ENCODE measurements at places on chromosomes 2 and 18.

DNA sequence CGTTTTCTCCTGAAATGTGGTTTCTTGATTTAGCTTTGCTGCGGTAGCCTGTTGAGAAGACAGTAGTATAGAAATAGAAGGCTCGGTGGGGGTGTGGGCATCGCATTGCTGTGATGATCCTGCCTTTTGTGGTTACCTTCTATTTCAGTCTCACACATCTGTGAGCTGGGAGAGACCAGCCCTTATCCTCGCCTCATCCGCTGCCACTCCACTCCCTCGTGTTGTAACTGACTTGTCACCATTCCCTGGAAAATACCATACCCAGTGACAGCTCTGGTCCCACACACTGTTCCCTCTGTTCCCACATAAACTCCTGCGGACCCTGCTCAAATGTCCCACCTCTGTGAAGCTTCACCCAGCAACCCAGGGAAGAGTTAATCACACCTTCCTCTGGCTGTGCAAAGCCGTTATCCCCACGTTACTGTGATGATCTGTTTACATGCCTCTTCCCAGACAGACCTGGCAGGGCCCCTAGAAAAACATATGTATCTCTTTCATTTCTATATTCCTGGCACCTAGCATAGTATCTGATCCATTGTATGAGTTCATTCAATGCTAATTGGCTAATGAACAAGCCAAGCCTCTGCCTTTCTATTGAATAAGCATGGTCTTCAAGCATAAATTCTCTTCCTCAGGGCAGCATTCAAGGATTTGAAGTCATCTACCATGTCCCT lies 114.6 kb downstream of the MAPK4 start:
- DNase-seq, result no peak

DNA sequence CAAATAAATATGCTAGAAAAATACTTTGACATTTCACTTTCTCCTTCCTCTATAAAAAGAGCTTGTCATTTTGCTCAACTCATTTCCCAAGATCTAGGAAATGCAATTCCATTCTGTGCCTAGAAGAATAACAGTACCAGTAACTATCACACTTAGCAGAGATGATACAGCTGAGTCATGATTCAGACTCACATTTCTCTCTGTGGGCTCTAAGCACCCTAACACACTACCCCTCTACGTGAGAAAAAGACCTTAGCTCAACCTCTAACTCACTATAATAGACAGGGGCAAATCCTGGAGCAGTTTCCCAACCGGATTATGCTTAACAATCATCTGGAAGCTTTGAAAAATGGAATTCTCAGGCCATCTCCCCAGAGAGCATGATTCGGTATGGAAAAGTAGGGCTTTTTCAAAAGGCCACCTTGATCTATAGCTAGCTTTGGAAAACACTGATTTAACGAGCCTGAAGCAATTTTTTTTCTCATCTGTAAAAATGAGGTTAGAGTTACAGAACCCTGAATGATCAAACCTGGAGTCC lies 1312.3 kb upstream of the PIK3C3 start:
- DNase-seq, result no peak

- no peak for DNase-seq
Observed at GRCh38 chr2:143939626-143940330, 580.1 kb downstream of the ZEB2 start.

GRCh38 chr18:75289761-75290160 lies 79.2 kb downstream of the TSHZ1 start:
- no peak for DNase-seq

- DNase-seq, result no peak
Observed at GRCh38 chr2:109410039-109410815, 203.5 kb downstream of the SEPTIN10 start.

DNA sequence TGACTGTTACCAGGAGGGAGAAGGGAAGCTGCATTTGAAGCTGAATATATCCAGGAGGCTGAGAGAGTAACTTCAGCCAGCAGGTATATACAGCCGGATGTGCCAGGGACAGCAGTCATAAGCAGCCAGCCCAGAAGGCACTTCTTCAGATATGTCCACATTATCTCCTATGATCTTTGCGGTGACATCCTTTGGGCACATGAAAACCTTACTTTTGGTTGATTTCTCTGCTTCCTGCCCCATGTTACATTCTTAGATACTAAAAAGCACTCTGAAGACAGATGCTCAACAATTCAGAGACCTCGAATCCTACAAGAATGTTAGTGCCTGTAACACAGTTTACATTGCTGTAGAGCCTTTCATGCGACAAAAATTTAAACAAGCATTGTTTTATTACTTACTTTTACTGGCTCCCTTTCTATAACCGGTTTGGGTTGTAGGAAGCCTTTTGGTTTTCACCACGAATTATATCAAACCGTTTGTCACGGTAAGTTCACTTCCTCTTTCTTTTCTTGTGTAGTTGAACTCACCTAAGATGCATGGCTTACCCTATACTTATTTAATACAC lies 50.3 kb upstream of the TLK1 start:
- no peak for DNase-seq

- DNase-seq, result no peak
Observed at GRCh38 chr18:11148680-11149440, 509 bp downstream of the PIEZO2 start.

GRCh38 chr2:70396612-70397011 lies 94.7 kb upstream of the FAM136A start:
- no peak for DNase-seq

GRCh38 chr2:110993557-110994231 lies 127.0 kb upstream of the BCL2L11 start:
- peak; percentile 19 for DNase-seq

DNA sequence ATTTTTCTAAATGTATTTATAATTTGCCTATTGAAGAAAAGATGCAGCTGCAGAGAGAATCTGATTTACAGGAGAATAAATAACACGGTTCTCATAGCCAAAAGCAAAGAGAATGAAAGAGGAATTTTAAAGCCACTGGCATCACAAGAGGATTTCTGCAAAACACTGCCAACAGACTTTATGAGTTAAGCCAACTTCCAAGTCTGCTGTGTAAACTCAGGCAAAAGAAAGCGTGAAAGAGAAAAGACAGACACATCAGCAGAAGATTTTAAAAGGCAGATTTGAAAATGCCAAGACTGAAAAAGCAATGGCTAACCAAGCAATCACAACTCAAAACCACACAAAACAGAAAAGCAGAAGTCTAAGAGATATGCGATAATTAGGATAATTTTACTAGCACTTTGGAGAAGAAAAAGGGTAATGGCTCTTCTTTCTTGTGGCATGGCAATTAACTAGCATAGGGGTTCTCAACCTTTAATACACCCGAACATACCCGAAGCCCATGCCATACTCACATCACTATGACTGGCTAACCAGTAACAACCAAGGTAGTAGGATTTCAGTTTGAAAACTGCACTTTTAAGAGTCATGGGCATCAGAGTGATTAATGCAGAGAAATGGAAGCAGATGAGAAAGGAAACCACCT lies 4.9 kb downstream of the DARS1 start:
- DNase-seq, result no peak

- no peak for DNase-seq
Observed at GRCh38 chr18:68314403-68314802, 400.5 kb downstream of the TMX3 start.

DNA sequence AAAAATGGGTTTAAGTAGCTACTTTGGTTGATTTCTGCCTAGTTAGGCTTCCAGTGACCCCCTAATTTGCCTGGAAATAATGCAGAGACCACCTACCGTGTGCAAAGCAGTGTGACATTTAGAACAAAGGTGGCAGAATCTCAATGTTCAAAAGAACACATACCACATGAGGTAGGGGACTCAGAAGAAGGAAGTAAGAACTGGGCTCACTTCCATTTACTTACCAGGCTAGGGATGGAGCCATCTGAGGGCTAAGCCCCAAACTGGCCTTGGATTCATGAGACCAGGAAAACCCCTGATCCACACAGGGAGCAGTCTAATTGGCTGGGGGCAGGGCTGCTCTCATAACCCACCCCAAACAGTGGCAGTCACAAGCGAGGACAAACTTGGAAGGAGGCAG lies 190.7 kb downstream of the NCKAP5 start:
- no peak for DNase-seq

DNA sequence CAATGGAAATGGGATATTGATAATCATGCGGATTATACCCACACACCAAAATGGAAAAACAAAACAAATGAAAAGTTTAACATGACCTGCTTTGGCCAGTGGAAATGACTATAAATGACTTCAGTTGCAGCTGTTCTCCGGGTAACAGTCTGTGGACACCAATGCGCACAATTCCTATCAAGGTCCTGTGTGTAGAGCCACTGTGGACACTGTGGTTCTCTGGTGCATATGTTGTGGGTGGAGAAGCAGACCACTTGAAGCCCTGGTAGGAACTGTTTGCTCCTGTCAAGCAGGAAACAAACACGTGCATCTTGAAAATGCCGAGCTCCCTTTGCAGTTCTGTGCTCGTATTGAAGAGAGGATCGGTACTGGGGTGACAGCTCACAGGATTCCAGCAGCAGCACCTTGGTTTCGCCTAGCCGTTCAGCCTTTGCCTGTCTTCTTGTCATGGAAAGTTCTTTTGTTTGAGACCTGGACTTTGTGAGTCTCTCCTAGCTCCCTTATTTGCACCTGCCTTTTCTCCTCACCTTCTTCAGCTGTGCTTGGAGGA lies 32.9 kb downstream of the NCK2 start:
- no peak for DNase-seq

DNA sequence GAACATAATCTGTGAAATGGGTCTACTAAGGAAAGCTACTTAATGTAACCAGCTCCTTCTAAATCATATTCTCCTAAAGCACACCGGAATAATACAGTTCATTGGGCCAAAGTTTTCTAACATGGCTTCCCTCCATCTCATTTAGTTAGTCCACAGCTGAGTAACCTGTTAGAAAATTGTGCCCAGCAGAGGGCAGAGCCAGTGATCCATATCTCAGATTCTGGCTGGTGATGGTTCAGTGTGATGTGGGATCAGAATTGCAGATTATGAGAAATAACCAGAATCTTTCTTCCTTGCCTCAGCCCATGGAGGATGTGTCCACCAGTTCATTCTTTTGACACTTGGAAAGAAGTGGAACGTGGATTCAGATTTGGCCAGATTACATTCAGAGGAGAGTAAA lies 9.4 kb upstream of the CTLA4 start:
- no peak for DNase-seq

GRCh38 chr2:121771976-121772742 lies 16.7 kb downstream of the TSN start:
- no peak for DNase-seq

DNA sequence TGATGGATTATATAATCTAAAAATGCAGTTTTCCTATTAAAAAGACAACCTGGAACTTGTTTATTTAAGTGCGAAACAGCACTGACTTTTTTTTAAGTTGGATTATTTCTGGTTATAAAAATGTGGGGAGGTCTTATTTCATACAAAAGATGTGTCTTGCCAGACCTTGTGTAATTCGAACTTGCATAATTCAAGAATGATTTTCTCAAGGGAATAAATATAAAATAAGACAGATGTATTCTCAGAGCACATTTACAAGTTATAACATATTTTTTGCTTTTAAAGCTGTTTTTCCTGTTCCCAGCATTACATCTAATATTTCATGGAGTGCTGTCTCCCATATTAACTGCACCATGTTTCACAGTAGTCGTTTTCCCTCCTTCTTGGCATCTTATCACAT lies 263.1 kb downstream of the CDH20 start:
- DNase-seq, result no peak

DNA sequence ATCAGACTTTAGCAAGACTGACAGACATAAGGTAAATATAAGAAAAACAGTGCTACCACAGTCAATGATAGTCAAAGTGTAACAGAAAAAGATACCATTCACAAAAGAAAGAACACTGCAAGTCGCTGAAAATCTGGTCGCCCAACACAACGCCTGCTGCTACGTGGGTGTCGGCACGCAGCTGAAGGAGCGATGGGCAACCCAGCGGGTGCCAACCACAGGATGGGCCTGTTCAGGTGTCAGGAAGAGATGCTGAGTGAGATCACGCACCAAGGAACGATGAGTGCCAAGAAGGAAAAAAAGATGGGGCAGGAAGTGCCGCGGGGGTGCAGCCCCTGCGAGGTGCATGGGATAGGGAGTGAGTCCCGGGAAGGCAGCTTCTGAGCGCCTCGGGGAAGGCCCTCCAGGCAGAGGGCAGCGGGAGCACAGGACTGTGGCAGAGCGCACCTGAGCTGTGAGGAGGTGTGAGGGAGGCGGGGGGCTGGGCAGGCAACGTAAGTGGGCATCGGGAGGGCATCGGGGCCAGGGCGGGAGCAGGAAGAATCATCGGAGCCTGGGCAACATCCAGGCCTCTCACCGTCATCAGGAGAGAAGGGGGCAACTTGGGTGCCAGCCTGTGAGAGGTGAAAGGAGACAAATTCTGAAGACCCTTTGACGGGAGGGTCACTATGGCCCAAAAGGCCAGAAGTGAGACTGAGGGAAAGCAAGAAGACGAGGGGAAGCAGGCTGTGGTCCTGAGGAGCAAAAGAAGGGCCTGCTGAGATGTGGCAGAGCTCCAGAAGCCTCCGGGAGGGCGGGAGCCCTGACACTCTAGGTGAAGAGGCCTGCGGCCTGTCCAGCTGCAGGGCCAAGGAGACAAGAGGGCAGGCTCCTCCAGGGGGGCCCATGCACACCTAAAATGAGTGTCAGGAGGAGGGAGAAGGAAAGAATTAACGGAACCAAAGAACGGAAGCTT lies 14.8 kb upstream of the MTERF4 start:
- no peak for DNase-seq
